ENCODE measurements at places on chromosomes 11 and 22. TPM values are rescaled to one million over a fixed set of nuclear protein-coding genes. Genes with fewer than 3 reads are reported as not detected.

TOP3B gene
- total RNA-seq = 36.7 TPM

CSRP3 gene
- total RNA-seq = not detected

PDE2A gene
- total RNA-seq = 0.42 TPM

DNA sequence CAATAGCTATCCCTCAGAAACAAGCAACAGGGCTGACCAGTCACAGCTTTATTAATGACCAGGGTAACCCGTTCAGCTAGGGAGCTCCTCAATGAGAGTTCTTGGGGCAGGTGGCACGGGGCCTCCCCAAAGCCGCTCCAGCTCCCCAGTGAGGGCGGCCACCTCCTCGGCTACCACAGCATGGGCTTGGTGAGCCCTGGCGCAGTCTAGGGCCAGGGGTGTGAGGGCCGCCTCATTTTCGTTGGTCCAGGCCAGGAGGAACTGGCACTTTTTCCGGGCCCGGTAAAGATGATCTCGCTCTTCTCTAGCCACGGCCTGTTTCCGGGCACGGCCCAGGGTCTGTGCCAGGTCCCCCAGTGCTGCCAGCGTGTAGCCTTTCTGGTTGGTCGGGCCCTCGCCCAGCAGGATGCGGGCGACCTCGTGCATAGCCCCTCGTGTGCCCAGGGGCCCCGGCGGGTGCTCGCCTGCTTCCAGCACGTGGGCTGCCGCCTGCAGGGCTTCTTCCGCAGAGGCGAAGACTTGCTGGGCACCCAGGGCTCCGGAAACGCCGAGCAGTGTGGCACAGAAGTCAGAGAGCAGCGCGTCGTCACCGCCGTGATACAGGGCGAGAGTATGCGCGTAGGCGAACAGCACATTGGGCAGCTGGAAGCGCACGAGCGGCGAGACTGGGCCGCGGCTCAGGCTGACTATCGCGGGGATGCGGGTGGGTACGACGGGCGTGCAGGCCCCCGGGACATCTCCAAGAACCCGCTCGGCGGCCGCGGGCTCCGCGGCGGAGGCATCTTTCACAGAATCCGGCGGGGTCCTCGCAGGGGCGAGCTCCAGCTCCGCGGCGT, 913 bp downstream of the ZNHIT2 start:
- H3K4me1 ChIP-seq = peaks cover 57% of the 10 kb centered on the region
- H3K27me3 ChIP-seq = peaks cover 6% of the 10 kb centered on the region
- peaks cover 45% of the 10 kb centered on the region for H3K36me3 ChIP-seq
- H3K27ac ChIP-seq = peak overlapping the region; percentile 99
- DNase-seq = peak; percentile 74

GRCh38 chr11:65425105-65425970, 2.7 kb downstream of the NEAT1 start:
- DNase-seq = peak; percentile 82
- H3K4me1 ChIP-seq = peaks cover 74% of the 10 kb centered on the region
- peak overlapping the region; percentile 100 for H3K4me3 ChIP-seq
- peaks cover 67% of the 10 kb centered on the region for H3K36me3 ChIP-seq

DNA sequence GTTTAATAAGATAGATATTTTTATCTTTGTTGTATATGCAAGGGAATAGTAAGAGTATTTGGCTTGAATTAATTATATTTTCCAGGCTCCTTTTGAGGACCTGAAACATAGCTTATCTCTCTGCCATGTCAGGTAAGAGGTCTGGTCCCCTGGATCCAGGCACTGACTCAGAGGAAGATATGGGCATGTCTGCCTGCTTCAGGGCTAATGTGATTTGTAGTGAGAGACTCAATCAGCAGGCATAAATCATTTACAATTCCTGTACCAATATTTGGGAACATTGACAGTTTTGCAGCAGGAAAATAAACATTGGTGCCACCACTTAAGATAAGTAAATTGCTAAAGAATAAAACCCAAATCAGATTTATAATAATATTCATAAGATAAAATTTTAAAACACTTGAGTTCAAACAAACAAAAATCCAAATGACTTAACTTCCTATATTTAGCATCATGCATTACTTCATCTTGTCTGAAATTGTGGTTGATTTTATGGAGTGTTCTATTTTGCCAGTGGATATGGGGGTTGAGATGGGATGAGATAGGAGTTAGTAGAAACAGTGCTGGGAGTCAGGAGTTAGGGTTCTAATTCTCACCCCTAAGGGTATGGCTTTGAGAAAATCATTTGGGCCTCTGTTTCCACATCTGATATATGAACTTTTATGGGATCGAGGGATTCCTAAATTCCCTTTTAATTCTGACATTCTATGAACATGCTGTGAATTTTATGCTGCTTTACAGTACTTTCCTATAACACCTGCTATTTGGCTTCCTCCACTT, 5.1 kb upstream of the CALCA start:
- peaks cover 31% of the 10 kb centered on the region for H3K4me1 ChIP-seq
- H3K4me3 ChIP-seq = no peak overlapping the region
- H3K36me3 ChIP-seq = no peaks in the 10 kb centered on the region
- DNase-seq = no peak
- no peak overlapping the region for H3K27ac ChIP-seq

All from activated naive CD8-positive, alpha-beta T cell treated with anti-CD3 and anti-CD28 coated beads for 36 hours (primary cell).